ENCODE measurements at places on chromosomes 6 and 20.

GRCh38 chr6:2007165-2007564, 238.2 kb downstream of the GMDS start:
- DNase-seq = no peak

DNA sequence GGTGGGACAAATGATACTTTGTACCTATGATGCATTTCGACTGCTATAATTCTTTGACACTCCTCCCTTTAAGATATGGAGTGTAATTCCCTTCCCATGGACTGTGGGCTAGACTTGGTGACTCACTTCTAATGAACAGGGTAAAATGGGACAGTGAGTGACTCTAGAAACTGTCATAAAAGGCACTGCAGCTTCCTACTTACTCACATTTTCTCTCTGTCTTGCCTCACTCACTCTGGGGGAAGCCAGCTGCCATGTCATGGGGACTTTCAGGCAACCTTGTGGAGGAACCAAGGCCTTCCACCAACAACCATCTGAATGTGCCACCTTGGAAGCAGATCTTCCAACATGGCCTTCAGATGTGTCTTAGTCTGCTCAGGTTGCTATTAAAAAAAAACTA, 12.9 kb upstream of the GFOD1 start:
- no peak for DNase-seq

GRCh38 chr6:30152910-30153610, 8.0 kb downstream of the TRIM10 start:
- DNase-seq = no peak

GRCh38 chr6:161009991-161010390, 18.4 kb downstream of the MAP3K4 start:
- no peak for DNase-seq

GRCh38 chr6:32943864-32944649, 3.2 kb upstream of the HLA-DMB start:
- DNase-seq = peak; percentile 57

- DNase-seq = no peak
Measured at GRCh38 chr6:16965689-16966088, 136.2 kb upstream of the STMND1 start.

DNA sequence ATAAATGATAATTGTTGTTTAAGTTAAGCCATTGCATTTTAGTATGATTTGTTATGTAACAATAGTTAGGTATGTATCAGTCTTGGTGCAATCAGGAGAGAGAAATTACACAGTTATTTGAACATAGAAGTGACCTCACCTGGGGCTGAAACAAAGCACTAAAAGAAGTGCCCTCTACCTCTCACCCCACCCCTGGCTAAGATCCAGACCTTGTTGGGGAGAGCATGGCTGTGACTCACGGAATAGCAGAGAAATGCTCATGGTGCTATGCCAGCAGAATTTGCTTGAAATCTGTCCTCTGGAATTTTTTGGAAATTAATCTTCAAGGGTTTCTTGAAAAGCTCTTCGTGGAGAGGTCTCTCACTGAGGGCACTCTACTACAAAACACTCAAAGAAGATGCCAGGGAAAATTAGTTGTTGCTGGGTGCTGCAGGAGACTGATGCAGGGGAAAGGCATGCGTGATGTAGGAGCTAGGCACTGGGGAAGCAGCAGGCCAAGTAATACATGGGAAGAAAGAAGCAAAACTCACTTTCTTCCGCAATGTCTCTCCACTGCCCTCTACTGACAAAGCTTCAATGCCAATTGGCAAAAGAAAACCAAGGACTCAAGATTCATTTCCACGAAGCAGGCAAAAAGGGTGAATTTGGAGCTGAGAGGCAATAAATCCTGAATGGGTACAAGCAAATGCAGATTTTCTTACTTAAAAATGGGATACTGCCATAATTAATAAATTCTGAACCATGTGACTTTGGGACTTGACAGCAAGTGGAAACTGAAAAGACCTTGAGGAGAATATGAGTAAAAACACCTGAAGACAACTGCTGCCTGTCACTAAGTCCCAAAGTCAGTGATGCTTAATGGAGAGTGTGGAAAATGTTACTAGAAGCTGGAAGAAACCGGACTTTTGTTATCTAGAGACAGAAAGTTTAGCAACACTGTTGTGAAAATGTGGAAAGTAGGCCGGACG, 136.3 kb upstream of the ZNF184 start:
- no peak for DNase-seq

DNA sequence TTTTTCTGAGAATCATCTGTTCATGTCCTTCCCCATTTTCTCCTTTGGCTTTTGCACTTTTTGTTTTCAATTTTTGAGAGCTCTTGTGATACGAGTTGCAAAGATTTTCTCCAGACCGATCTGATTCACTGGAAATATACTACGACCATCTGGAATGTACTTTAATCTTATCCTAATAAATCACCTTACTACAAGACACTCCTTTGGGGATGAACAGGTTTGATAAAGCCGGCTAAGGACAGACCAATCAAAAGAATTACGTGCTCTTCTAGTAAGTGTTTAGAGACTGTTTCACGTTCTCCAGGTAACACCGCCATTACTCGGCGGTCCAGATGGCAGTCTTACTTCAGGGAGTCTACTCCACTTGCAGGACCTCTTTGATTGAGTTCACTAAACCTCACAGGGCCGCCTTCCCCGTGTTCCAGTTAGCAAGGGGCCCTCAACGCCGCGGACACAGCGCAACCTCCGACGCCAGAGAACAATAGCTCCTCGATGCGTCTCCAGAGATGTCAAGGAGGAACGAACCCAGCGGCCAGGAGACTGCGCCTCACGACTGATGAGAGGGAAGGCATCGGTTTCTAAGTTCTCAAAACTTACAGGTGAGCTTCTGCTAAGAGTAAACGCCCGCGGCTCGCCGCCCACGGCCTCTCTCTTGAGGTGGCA, 920 bp upstream of the WTAP start:
- no peak for DNase-seq

DNA sequence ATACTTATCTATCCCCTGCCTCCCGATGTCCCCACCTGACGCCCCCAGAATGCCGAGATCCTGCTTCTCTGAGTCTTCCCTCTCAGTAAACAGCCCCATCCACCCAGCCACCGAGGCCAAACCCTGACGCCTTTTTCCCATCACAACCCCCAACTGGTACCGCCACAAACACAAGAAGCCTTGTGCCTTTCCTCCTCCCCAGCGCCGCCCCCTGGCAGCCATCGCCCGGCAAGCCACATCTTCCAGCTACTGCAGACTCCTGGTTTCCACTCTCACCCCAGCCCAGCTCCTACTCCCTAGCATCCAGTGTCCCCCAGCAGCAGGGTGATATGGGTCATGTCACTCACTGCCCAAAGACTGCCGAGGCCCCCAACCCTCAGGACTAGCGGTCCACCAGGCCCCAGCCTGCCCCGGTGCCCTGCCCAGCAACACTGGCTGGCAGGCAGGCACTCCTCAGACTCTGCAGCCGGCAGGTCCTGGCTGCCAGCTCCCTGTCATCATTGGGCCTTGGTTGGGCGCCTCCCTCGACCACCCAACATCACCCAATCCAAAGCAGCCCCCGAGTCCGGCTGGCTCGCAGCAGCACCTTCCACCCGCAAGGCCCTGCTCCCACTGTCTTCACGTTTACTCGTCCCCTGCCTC, 11.2 kb downstream of the TCFL5 start:
- no peak for DNase-seq

DNA sequence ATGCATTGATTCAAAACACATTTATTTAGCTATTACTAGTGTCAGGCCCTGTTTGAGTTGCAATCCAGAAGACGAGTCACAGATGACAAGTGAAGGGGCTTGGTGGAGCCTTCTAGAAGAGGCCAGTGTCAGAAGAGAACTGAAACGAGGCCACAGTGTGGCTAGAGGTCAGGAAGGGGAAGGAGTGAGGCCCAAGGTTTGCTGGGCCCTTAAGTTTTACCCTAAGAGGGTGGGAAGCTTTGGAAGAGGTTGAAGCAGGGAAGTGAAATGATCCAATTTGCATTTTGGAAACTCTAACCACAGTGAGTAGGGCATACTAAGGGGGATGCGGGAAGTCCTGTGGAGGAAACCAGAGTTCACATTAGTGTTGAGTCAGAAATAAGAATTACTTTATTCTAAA, 25.0 kb downstream of the TTK start:
- DNase-seq = no peak

DNA sequence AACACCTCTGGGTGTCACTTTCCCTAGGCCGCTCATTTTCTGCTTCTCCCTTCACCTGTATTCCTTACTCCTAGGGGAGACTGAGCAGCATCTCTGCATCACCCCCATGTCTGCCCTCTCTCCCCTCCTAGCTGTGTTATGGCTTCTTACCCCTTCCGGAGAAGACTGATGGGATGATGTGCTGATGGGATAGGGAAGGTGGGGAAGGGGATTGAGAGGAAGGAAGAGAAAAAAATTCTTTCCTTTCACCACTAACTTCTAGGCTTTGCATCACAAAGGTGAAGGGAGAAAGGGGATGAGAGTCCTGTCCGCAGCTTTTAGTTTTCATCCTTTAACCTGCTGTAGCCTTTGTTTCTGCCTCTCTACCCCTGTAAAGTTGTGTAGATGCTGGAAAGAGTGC, 26.7 kb downstream of the AKAP7 start:
- no peak for DNase-seq

- DNase-seq = no peak
Measured at GRCh38 chr6:30344191-30344867, 627 bp upstream of the RPP21 start.

- no peak for DNase-seq
Measured at GRCh38 chr6:2196079-2196679, 49.2 kb downstream of the GMDS start.

- no peak for DNase-seq
Measured at GRCh38 chr20:46446851-46447250, 40.4 kb upstream of the ELMO2 start.

DNA sequence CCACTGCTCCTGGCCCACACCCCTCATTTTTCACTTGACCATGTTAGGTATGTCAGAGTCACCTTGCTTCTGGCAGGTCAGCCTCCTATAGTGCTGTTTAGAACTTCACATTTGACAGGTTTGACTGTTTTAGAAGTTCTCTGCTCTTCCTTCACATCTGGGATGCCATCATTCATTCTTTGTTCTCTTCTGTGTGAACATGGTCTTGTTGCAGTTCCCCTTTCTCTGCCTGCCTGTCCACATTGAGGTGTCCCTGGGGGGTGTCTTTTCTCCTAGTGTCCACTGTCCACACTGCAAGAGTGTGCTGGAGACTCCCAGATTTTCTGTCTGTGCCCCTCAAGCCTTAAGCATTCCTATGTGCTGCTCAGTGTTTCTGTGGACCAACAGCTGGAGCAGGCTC, 89.5 kb downstream of the JARID2 start:
- no peak for DNase-seq

DNA sequence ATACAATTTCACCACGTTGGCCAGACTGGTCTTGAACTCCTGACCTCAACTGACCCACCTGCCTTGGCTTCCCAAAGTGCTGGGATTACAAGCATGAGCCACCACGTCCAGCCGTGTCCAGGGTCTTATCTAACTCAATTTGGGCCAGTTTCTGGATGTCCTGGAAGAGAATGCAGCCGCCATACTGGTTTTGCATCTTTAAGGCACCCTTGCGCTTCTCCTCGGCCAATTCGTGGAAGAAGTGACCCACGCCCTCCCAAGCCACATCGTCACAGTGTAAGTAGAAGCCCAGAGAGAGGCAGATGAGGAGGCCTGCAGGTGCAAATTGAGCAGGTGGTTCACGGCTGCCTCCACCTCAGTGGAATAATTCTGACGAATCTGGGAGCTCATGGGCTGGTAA, 3.7 kb upstream of the ZNF335 start:
- no peak for DNase-seq

- peak; percentile 76 for DNase-seq
Measured at GRCh38 chr20:36439040-36439730, 102.1 kb upstream of the MYL9 start.

DNA sequence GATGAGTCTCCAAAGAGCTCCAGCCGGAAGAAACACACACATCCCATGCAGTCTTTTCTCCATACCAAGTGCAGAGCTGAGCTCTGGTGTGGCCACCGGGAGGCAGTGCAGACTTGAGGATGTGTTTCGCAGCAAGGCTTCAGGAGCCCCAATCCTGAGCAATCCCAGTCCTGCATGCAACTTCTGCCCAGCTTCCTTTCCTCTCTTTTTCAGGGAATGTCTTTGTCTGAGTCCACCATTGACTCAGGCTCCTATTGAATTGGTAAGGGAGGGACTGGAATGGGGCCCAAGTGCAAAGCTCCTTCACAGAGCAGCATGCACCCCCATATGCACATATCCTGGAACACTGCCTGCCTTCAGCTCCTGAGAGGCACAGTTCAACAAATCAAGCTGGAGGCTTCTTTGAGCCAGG, 50.5 kb upstream of the ASIP start:
- DNase-seq = peak; percentile 67

DNA sequence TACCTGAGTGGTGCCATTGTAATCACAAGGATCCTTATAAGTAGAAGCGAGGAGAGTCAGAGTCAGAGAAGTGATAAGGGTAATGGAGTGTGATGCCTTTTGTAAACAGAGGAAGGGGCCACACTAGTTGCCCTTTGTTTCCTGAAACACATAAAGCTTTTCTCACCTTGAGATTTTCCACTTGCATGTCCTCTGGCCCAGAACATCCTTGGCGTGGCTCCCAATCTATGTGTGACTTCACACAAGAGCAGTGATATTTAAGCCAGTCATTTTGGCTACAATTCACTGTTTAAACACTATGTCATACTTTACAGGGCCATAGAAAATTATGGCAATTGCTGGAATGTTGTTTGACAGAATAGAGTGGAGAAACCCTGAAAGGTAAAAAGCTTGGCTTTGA, 121.2 kb upstream of the BTN3A2 start:
- DNase-seq = no peak

GRCh38 chr20:57539889-57540288, 14.9 kb upstream of the CTCFL start:
- no peak for DNase-seq

GRCh38 chr6:6751619-6752023, 163.1 kb downstream of the LY86 start:
- peak; percentile 87 for DNase-seq

DNA sequence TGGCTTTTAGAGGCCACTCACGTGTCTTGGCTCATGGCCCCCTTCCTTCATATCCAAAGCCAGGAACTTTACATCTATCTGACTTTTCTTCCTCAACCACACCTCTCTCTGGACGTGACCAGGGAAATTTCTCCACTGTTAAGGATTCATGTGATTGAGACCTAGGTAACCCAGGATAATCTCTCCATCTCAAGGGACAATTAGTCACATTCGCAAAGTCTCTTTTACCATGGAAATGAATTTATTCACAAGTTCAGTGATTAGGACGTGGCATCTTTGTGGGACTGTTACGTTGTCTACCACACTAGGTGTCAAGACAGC, 227.5 kb upstream of the RAB32 start:
- no peak for DNase-seq

DNA sequence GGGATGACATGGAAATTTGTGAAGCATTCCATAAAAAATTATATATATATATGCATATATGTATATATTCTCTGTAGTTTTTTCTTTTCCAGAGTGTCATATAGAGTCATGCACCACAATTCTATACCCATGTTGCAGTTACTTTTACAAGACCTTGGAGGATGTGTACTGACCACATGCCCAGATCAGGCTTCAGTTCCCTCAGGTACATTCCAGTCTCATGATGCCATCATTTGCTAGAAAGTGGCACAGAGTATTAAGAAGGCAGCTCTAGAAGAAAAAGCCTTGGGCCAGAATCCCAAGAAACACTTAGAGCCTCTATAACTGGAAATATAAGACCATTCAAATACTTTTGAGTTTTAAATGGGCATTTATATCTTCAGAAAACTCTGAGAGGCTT, 685.5 kb upstream of the FLRT3 start:
- no peak for DNase-seq

Measured in lower lobe of right lung (tissue), 2 donors.